ENCODE measurements at places on chromosomes 12 and 14. TPM values are rescaled to one million over a fixed set of nuclear protein-coding genes. Genes with fewer than 3 reads are reported as not detected.

- DNase-seq = no peak
Measured at GRCh38 chr12:16552301-16552700, 53.7 kb downstream of the LMO3 start.

DNA sequence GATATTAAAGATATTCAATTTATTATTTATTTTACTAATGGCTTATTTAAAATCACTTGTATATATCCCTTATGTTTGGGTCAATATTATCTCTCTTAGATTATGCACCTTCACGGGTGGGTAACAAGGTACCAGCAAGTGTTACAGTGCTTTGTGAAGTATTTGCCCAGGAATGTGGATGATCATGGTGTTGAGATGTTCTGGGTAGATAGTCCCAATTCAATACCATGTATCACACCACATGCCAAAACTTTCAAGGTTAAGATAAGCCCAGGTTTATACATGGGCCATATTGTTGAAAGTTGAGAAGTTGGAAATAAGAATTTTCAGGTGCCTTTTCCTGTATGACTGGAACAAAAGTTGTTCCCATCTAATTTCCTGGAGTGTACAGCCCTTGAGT is 131.3 kb upstream of the RASSF8 start:
- no peak for DNase-seq

DNA sequence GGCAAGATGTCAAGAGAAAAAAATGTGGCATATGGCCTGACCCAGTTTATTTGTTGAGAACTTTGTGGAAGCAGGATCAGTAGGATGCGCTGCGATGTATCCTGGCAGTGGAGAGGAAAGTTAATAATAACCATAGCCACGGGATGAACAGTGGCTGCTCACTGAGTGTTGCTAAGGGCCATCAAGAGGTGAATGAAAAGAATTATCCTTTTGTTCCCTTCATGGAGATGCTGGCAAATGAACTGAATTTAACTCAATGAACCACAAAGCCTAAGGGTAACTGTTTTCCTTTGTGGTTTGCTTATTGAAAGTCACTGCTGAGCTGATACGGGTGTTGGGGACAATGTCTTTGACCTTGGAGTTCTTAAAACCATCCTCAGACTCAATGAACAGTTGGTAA is 476.5 kb downstream of the APAF1 start:
- no peak for DNase-seq

GRCh38 chr12:65568517-65568916 is 255.8 kb upstream of the HMGA2 start:
- DNase-seq = no peak

DNA sequence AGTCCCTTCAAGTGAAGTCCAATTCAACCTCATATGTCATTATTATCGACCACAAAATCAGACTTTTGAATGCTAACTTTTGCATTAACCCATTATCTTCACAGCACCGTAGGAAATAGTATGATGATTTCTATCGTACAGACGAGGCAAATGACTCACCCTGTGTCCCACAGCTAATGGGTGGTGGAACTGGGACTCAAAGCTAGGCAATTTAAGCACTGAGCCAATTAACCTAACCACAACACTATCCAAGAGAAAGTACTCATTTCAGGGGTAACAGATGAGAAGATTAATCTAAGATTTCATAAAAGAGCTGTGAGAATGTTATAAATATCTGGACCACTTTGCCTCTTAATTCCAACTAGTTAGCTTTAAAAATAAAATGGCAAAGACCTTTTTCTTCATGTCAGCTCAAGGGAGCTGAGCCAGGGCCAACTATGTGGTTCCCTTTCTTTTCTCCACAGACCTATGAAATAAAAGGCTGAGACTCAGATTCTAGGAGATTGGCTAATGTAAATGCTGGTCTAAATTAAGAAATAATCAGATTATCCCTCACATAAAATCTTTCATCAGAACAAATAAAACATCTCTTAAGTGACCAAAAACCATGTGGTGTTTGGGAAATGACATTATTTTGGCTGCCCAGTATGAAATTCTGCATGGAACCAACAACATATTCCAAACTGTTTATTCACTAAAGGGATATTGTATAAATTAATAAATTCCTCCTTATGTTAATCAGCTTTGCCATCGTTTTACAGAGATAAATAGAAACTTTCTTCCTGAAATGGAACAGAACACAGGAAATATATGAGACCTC is 4.9 kb downstream of the PTGER2 start:
- DNase-seq = no peak

Gene SLC38A4
- 1.1 TPM for total RNA-seq

Gene REP15
- 13.5 TPM for total RNA-seq

- DNase-seq = no peak
Measured at GRCh38 chr12:115470977-115471376, 787.0 kb upstream of the TBX3 start.

Gene ASPG
- total RNA-seq = not detected

GRCh38 chr12:75981247-75982168 is 50.1 kb downstream of the PHLDA1 start:
- DNase-seq = peak; percentile 45

Gene FBXO34
- 21.6 TPM for total RNA-seq

Gene EML5
- under 0.01 TPM for total RNA-seq

Gene SLC7A7
- total RNA-seq = 5.0 TPM

GRCh38 chr14:82897469-82898308 is 1364.0 kb upstream of the SEL1L start:
- DNase-seq = no peak

DNA sequence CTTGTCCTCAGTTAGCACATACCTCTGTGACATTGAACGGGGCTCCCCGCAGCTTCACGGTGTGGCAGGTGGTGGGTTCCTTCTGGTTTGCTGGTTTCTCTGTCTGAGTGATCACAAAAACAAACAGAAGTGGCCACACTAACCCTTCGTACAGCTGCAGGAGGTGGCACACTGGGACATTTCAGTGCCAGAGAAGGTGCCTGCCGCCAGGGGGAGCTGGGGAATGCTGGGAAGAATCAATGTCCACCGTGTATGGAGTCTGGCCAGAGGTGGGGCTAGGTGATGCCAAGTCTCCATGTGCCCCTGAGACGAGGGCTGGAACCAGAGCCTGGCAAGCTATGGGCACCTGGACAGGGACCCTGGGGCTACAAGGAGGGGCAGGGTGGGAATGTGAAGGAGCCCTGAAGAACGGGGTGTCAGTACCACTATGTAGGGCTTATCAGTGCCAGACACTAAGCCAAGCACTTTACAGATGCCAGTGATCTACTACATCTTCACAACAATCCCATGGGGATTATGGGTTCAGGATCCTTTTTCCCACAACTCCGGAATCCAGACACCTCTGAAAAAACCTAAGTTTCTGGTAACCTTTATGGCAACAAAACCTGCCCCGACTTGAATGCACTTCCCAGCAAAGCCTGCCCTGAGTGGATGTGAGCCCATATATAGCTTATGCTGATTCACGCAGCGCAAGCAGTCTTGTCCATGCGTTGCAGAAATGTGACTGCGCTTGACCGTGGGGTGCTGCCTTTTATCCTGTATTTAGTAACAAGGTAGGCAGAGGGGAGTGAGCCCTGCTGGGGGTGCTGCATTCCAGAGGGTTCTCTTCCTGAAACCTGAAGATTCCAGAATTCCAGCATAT is 10.8 kb downstream of the RBM19 start:
- DNase-seq = peak; percentile 49

GRCh38 chr14:80202888-80203562 is 8.3 kb downstream of the DIO2 start:
- DNase-seq = peak; percentile 7

- no peak for DNase-seq
Measured at GRCh38 chr14:48973151-48973550, 613.0 kb downstream of the RPS29 start.

DNA sequence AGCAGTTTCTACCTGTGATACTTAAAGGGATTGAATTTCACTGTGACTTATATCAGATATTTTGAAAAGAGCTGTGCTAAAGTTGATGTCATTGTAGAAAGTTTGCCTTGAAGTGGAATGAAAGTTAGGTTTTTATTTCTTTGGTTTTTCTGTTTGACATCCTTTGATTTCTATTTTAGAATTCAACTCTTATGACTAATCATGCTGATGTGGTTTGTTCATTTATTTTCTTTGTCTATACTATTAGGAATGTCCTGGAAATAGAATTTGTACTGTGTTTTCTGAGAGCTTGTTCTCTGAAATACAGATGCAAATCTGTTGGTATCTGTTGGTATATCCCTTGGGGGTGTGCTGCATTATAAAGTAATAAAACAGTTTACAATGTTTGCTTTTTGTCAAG is 3.3 kb downstream of the CNOT2 start:
- DNase-seq = no peak

- DNase-seq = peak; percentile 83
Measured at GRCh38 chr12:56146492-56147460, 5.6 kb upstream of the MYL6B start.

DNA sequence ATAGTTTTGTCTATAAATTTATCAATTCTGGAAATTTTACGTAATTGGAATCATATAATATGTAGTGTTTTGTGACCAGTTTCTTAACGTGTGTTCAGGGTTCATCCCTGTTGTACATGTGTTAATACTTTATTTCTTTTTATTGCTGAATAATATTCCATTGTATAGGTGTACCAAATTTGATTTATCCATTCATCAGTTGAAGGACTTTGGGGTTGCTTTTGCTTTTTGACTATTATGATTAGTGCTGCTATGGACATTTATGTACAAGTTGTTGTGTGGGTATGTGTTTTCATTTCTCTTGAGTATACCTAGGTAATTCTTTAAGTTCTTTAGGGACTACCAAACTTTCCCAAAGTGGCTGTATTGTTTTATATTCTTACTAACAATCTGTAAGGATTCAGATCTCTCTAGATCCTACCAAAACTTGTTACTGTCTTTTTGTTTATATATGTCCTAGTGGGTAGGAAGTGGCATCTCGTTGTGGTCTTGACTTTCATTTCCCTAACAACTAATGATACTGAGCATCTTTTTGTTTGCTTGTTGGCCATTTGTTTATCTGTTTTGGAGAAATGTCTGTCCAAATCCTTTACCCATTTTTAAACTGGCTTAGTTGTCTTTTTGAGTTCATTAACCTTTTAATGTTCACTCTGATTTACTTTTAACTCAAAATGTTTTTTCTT is 14.9 kb downstream of the VRK1 start:
- DNase-seq = no peak

GRCh38 chr14:103348154-103348553 is 14.1 kb downstream of the EIF5 start:
- DNase-seq = no peak

DNA sequence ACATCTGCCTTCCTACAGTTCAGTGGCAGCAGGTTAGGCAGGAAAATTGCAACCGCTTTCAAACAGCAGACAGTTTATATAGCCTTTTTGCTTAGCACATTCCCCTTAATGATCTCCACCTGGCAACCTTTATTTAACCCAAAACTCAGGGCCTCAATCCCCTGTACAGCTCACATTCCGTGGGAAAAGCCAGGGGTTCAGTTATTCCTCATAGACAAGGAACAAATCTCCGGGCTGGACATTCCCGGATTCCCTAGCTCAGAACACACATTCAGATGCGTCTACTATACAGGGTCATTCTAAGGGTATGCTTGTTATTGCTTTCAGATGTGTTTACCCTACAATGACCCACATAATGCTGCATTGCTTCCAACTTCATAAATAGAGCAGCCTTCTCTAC is 73.8 kb upstream of the DCN start:
- no peak for DNase-seq

- peak; percentile 87 for DNase-seq
Measured at GRCh38 chr14:89399594-89400068, 17.4 kb downstream of the FOXN3 start.

DNA sequence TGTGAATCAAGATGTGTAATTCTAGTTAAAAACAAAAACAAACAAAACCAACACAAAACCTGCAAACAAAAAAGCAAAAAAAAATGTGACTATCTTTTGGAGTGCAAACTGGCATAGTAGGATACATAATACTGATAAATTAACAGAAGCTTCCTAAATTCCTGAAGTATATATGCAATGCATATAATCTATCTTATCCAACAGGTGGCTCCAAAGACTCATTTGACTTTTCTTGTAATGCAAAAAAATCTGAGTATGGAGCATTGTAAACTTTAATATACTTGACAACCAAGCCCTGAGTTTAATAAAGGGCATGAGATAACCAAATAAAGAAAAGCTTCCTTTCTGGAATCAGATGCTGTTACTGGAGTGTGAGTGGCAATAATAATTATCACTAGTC is 1003.6 kb downstream of the FSCB start:
- DNase-seq = no peak

DNA sequence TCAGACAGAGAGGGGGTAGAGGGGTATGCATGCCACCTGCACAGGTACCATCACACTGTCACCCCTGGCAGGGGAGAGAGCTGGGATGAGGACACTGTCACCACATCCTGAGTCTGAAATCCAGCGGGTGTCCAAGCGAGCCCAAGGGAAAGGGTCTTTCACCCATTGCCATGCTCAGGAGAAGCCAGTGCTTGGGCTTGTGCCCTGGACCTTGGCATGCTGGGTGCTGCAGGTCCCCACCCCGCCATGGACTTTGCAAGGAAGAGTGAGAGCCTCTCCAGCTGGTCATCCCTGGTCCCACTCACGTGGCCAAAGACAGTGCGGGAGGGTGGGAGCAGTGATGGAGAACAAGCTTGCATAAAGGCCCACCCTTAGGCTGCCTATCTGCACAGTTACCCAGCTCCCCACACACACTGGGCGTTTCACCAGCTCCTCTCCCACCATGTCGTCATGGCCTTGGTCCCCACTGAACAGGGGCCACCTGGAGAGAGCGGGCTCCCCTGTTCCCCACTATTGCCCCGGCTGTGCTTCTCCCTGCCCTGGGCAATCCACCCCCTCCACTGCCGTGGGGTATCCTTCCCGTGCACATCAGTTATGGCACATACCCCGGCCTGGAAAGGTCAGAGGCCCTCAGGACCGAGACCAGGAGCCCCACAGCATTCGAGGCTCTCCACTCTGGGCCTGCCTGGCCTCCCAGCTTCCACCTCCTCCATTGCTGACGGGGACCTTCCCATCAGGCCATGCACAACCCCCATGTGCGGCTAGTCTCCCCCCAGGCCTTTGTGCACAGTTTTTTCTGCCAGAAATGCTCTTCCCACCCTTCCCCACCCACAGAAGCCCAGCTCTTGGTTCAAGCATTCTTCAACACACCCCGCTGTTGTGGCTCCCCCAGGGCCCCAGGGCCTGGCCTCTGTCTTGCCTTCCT is 58.6 kb upstream of the BCL11B start:
- DNase-seq = no peak

DNA sequence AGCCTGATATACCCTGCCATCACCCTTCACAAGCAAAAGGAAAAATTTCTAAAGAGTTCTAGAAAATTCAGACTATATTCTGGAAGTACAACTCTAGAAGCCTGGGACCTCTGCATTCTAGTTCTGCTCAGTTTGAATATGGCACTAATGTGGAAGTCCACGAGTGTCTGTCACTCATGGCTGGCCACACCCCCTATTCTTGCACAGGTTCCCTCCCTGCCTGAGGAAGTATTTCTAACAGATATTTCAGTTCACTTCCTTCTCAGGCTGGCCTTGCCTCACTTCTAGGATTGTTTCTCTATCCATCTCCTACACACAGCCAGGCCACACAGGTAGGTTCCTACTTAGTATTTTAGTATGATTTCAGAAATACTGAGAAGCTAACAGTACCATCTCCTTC is 67.4 kb downstream of the PHLDA1 start:
- no peak for DNase-seq

DNA sequence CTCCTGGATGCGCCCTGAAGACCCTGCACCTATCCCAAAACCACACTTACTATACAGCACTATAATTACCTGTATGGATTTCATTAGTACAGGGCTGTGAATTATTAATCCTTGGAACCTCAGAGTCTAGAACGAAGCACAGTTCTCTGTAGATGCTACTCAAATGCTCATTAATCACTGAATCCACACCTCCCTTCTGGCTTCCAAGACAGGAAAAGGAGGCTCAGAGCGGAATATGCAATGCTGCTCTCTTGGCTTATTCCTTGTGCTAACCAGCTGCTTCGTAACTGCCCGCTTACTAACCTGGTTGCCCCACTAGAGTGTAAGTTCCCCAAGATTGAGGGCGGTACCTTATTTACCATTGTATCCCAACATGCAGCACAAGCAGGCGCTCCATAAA is 39.1 kb upstream of the NUDT4 start:
- DNase-seq = no peak
